ENCODE measurements at places on chromosomes 7 and 10.
A peak's percentile ranks its signal among the peaks of the same experiment; 100 is the strongest.

DNA sequence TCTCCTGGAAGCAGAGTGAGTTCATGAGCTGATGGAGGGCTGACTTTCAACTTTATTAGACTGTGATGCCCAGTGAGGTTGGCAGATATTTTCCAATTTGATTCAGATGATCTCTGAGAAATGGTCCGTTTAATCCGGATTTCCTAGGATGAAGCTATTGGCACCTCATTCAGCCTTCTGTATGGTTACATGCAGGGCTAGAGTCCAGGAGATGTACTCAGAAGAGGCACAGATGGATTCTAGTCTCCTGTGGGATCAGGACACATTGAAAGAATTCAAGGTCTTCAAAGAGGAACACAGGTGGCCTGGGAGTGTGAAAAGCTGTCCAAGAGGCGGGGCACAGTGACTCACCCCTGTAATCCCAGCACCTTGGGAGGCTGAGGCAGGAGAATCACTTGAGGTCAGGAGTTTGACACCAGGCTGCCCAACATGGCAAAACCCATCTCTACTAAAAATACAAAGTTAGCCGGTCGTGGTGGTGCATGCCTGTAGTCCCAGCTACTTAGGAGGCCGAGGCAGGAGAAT, 23.0 kb upstream of the RHEB start:
- DNase-seq: no peak

GRCh38 chr10:103890194-103890658, 27.8 kb downstream of the STN1 start:
- DNase-seq: no peak

DNA sequence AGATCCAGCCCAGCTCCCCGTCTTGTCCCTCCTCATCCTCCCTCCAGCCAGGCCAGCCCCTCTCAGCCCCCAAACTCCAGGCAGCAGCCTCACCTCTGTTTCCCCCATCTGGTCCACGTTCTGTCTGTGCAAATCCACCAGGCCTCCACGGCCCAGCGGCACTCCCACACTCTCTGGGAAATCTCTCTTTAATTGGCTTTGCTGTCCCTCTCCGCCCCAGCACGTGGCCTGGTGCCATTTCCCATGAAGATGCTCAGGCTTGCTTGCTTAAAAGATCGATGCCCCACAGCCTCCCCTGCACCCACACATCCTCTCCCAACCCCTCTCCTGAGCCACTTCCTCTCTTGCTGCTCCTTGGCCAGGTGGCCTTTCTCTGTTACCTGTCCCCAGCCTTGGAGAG, 39.3 kb downstream of the PRF1 start:
- DNase-seq: no peak

DNA sequence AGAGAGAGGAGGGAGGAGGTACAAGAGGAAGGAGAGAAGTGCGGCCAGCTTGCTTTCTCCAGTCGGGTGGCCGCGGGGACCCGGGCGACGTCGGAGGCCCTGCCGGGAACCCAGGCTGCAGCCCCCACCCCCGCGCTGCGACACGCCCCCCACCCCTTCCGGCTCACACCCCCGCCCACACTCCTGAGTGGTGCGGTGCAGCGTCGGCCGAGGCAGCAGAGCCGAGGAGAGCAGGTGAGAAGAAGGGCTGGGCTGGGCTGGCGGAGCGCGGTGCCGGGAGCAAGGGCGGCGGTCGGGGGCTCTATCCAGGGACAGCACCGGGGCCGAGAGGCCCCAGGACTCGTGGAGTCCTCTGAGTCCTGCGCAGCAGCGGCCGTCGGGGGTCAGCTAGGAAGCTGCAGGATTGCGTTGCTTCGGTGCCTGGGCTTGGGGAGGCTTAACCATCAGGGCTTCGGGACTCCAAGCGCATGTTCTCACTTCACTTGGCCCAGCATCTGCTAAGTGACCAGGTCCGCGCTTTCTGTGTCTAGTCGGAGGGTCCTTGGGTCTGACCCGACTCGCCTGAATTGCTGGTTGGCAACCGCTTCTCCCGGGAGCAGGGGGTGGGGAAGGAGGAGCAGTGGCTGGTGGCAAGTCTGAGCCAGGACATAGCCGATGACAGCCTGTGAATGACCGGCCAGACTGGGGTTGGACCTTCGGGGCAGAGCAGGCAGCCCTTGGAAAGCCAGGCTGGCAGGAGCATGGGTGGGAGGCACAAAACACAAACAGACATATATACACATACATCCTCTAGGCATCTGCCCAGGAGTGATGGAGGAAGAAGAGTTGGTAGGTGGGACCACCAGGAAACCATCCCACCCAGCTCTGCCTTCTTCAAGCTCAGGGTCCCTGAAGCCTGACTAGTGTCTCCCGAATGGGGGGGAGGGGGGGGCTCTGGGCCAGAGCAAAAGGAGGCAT, 683 bp downstream of the CHAT start:
- no peak for DNase-seq

- no peak for DNase-seq
These were observed 39.5 kb upstream of the FOXK1 start for GRCh38 chr7:4642468-4643203.

- no peak for DNase-seq
These were observed 52.6 kb downstream of the MACC1 start for GRCh38 chr7:20164425-20165145.

GRCh38 chr10:15516256-15517085, 145.4 kb upstream of the FAM171A1 start:
- DNase-seq: no peak

DNA sequence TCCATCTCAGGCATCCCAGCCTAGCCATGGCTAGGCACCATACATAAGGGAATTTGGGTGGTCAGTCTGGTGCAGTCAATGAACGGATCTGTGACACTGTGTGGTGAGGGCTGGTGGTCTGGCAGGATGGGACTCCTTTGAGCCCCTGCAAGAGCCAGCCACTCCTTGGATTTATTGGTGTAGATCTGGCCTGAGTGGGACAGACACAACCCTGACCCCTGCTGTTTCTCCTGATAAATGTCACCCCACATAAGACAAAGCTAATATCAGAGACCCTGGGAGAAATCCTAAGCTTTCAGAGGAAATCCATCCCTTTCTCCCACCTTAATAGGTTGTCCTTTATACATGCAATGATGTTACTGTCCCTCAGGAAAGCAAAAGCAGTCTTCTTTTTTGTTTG, 2.3 kb downstream of the FBXO24 start:
- DNase-seq: no peak

- DNase-seq: no peak
These were observed 561 bp downstream of the SHTN1 start for GRCh38 chr10:117004227-117005025.

GRCh38 chr10:100201549-100201948, 15.7 kb upstream of the ERLIN1 start:
- no peak for DNase-seq

DNA sequence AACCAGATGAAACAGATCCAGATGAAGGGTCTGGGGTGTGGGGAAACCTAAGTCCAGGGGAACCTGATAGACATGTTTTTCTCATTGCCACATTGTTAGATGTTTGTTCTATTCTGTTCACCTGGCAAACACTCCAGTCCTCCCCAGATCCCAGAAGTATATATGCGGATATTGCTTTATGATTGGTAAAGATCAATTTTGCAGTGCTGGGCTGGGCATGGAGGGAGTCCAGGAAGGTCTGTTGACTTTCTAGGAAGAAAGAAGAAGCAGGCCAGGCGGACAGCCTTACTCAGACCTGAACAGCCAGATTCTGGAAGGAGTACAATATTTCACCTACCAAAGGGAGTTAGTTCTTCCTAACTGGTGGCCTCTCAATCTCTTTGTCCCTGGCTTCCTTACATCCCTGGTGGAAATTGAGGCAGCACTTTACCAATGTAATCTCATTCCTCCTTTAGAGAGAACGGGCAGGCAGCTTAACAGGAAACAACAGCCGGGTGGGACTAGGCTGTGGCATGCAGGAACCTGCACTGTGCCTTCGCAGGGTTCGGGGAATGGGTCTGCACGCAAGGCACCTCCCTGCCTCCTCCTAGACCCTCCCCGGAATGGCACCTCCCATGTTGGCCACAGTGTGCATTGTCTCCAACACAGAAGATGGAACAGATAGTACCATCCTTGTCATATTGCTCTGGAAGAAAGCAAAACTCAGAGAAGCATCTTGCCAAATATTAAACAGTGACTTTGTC, 930 bp downstream of the GIMAP6 start:
- peak; percentile 33 for DNase-seq

GRCh38 chr10:69451784-69452251, 553 bp downstream of the TSPAN15 start:
- no peak for DNase-seq

DNA sequence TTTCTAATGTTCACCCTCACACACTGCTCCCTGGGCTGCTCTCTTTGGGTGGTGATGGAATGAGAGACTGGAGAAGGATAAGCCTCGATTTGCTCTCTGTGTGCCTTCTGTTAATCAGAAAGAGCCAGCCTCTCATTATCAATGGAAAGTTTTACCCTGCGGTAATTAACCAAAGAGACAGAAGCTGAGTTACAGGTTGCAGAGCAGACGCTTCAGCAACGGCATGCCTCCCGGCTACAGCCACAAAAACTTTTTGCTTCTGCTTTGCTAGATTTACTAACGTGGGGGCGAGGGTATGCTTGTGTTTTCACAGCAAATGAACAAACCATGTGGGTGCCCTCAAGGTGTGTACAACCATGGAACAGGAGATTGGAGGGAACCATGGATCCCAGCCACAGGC, 18.0 kb downstream of the GIMAP4 start:
- no peak for DNase-seq

DNA sequence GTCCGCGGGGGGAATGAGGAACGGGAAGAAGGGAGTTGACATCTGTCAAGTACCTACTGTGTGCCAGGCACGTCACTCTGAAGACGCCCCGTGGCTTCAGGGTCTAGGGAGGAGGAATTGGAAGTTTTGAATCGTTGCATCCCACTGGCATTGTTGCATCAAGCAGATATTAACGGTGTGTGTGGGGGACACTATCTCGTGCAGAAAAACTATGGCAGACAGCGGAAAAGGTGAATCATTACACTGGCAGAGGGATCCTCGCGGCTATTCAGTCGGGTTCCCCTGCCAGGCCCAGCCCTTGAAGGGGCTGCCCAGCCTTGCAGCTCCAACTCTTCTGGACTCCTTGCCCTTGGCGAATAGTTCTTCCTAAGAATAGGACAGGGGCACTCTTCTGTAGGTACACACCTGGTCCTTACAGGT, 1.0 kb upstream of the KIAA1549 start:
- no peak for DNase-seq

GRCh38 chr7:41133690-41134299, 569.1 kb downstream of the INHBA start:
- no peak for DNase-seq

DNA sequence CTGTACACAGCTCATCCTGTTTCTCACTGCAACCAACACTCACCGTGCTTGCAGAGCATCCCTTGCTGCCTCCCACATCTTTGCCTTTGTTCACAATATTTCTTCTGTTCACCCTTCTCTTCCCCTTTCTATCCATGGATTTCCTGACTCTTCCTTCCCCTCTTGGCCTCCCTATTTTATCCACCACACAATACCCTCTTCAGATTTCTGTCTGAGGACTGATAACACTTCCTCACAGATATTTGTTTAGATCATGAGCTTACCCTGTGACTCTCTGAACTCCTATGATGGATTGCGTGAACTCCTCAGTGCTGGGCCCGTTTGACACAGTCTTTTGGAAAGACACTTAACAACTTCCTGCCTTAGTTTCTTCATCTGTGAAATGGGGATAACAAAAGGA, 62.8 kb upstream of the GPR158 start:
- no peak for DNase-seq

DNA sequence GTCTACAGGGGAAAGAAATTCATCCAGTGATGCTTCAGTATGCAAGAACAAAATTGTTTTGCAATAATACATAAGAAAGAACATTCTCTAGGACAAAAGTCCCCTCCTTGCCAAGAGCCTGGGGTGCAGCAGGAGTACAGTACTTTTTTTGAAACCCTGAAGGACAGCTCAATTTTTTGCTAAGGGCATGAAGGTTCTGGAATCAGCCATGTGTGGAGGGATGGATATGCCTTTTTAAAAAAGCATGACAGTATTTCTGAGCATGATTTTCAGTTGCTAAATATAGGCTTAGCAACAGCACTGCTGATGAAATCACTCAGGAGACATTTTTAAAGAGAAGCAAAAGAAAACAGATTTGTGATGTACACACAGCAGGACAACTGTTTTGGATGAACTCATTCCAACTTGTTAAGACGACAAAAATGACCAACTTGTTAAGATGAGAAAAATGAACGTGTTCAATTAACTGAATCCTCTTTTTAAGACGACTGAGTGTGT, 39.3 kb downstream of the HBP1 start:
- DNase-seq: no peak

- no peak for DNase-seq
These were observed 22.2 kb upstream of the RHEB start for GRCh38 chr7:151541709-151542499.

- DNase-seq: no peak
These were observed 229.7 kb downstream of the ELMO1 start for GRCh38 chr7:37218956-37219355.

DNA sequence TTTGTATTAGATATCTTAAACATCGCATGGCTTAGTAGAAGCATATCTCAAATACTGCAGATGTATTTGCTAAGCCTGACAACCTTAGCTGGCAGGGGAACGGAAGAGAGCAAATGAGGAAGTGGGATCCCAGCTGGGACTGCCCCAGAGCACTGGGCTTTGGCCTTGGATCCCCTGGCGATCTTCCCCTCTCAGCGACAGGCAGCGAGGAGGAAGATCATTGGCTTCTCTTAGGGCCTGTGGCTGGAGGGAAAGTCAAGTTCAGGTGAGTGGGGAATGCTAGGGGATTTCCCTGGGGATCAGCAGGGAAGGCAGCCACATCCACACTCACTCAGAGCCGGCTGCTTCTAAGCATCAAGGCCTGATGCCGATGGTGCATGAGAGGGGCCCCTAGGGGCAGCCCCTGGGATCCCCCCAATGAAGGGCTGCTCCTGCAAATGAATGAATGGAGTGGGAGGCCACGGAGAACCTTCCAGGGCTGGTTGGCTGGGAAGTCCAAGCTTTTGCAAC, 42.0 kb downstream of the LYZL2 start:
- no peak for DNase-seq

GRCh38 chr7:2603044-2603965, 28.5 kb upstream of the TTYH3 start:
- no peak for DNase-seq

GRCh38 chr10:124066781-124067714, 26.4 kb downstream of the CHST15 start:
- no peak for DNase-seq

DNA sequence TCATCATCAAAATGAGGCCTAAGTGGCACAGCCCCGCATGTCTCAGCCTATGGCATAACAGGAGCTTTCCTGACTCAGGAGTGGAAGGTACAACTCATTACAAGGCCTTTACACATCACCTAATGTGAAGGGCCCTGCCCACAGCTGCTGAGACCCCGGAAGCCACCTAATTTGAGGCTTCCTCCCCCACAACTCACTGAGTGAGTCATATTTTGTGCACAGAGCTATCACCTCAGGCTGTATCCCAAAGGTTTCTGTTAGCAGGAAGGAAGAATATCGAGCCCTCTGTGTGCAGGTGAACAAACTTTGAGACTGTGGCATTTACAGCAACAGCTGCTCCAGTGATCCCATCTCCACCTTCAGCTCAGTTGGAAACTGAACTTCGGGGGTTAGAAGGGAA, 20.6 kb downstream of the HTR5A start:
- DNase-seq: no peak

Measured in central memory CD4-positive, alpha-beta T cell (primary cell).